ENCODE measurements at places on chromosomes 3 and 15. TPM values are rescaled to one million over a fixed set of nuclear protein-coding genes. Genes with fewer than 3 reads are reported as not detected.

Gene SKOR1
- total RNA-seq = 0.08 TPM

Gene GPR149
- not detected for total RNA-seq

Gene AGTR1
- total RNA-seq = 3.2 TPM

Gene ZPLD1
- 0.33 TPM for total RNA-seq

Gene CNTN6
- total RNA-seq = 1.3 TPM

All from fibroblast of the aortic adventitia (primary cell).